ENCODE measurements at places on chromosomes 5 and 9.

- no peak for DNase-seq
Observed at GRCh38 chr9:592733-593132, 248.8 kb upstream of the DMRT1 start.

DNA sequence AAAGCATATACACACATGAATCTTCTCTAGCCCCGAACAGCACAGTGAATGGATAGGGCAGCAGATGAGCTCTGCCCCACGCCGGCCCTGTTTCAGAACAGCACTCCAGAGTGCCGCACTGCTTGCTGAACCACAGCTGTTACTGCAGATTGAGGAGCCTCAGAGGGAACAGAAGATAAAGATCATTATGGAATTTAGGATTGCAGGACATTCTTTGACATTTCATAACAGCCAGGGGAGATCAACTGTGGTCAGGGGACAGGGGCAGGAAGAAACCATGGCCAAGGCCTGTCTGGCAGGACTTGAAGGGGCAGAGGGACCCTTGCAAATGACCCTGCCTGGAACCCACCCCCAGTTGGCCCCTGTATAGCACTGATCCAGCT lies 20.6 kb downstream of the IRF1 start:
- DNase-seq, result peak; percentile 67

DNA sequence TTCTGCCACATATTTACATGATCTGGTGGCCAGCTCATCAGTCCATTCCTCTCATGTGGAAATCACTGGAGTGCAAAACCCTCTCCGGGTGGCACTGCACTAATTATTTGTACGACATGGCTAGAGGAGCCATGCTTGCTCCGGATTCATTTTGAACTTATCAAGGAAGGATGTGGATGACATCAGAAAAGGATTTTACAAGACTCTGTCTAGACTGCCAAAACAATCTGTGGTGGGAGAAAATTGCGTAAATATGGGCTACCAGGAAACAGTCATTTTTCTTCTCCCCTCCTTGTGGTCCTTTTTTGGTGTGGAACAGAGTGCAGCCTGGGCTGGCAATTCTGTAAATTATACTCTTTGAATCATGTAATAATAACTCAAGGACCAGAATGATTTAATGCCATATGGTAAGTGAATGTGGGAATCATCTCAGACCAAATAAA lies 123.4 kb upstream of the IFNE start:
- DNase-seq, result no peak

DNA sequence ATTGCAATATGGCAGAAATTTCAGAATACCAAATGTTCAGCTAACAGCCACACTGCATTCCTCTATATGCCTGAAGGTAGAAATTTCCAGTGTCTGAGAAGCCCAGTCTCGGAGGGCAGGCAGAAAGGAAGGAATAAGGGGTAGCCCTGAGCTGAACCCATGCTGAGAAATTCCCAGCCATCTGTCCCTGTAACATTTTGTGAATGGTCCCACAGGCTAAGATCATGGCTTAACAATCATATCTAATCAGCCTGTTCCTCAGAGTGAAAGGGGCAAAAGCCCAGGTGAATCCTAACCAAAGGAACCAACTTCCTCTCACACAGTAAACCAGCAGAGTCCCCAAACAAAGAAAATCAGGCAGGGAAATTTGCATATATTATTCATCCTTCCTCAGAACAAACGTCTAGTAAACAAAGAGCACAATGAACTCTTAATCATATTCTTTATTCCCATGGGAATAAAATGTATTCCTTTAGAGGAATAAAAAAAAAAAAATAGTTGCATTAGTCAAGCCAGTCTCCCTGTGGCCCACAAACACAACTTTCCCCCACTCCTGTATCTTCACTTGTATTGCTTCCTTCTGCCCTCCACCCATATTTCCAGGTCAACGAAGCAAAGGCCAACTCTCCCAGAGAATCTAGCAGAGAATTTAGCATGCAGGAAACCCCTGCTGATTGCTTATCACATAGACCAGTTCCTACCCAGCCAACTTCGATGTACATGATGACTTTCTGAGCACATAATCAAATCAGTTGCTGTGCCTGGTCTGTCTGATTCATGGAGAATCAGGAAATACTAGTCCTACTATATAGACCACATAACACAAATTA lies 257.6 kb downstream of the FAM114A2 start:
- DNase-seq, result no peak

- DNase-seq, result no peak
Observed at GRCh38 chr5:141869514-141869913, 8.7 kb downstream of the PCDH1 start.

DNA sequence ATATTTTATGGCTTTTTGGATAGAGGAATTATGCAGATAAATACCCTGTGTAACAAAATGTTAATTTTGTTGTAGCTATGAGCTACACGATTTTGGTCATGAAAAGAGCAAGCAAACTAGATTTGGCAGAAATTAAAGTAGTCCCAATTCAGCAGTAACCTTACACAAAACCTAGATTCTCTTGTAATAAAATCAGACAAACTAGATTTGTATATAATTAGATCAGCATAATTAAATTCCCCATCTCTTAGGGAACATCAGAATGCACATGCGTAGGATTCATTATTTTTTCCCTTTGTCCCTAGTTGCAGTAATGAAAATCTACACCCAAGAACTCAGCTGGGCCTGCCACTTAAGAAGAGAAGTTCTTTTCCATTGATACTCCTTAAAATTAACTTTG lies 1879.2 kb upstream of the CDH9 start:
- no peak for DNase-seq

DNA sequence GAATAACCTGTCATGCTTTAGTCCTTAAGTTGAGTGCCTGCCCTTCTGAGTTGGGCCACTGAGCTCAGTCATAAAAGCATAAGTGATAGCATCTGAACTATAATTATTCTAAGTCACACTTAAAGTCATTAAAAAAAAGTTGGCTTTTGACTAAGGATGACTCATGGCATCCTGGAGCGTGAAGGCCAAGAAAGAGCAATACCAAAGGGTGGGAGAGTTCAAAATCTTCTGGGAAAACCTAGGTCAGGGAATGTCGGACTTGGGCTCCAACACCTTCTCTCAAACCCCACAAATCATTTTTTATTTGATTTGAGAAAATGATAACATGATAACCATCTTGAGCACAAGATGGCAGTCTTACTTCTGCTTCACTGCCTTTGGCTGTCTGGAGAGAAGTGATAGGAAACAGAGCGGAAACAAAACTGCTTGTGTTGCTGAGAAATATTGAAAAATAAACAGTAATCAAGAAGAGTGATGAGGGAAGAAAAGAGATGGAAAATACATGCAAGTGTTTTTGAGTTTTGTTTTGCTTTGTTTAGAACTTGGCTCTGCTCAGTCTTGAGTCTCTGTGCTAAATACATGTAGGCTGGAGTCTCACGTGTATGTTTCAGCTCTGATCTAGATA lies 16.9 kb upstream of the NTRK2 start:
- DNase-seq, result no peak

DNA sequence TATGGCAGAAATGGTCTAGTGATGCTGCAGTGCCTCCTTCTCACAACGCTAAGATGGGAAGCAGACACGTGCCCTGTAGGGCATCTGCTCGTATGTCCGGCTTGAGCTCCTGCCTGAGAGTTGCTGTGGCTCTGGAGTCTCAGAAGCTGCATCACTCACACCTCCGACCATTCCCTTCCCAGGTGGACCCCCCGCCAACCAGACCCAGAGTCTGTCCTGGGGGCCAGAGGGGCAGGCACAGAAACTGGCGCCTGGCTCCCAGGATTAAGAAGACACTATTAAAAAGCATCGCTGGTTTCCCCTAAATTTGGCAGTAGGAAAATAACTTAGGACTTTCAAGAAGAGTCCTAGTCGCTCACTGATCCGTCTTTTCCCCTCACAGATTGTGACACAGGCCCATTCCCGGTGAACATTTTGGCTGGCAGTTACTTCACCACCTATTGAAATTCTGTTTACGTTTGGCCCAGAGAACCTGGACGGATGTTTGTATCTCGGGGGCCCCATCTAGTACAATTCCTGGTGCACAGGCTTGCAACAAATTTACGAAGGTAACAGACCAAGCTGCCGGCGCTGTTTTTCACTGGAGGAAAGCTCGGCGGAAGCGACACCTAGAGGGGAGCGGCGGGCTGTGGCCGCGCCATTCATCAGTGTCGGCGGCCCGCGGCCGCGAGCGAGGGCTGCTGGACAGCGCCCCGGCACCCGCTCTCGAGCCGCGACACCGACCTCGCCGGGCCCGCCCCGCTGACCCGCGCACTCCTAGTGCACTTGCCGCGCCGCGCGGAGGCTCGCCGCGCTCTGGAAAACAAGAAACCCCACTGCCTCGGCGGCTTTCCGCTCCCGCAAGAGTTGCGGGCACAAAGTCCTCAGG lies 1.6 kb downstream of the FSTL4 start:
- DNase-seq, result peak; percentile 95

- DNase-seq, result no peak
Observed at GRCh38 chr9:129208207-129209032, 30.4 kb upstream of the IER5L start.

GRCh38 chr5:132501961-132502931 lies 11.7 kb upstream of the IRF1 start:
- no peak for DNase-seq

- DNase-seq, result peak; percentile 96
Observed at GRCh38 chr9:121650217-121651007, 1.0 kb upstream of the DAB2IP start.

DNA sequence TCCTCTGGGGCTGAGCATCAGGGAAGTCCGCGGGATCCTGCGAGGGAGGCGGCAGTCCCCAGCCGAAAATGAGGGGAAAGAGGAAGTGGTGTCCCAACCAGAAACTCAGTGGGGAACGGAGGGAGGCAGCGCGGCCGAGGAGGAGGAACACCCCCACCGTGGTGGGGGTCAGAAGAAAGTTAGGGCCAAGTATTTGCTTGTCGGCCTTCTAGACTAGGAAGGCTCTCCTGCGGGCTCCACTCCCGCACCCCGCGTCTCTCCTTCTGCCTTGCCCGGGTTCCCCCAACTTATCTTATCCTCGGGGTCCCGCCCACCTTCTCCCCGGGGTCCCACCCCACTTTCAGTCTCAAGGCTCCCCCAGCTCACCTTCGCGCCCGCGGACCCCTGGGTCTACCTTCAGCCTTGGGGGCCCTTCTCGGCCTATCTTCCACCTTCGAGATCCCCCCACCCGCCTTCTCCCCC lies 557 bp upstream of the PHF2 start:
- peak; percentile 35 for DNase-seq

GRCh38 chr5:170896779-170897178 lies 35.0 kb downstream of the RANBP17 start:
- peak; percentile 28 for DNase-seq

DNA sequence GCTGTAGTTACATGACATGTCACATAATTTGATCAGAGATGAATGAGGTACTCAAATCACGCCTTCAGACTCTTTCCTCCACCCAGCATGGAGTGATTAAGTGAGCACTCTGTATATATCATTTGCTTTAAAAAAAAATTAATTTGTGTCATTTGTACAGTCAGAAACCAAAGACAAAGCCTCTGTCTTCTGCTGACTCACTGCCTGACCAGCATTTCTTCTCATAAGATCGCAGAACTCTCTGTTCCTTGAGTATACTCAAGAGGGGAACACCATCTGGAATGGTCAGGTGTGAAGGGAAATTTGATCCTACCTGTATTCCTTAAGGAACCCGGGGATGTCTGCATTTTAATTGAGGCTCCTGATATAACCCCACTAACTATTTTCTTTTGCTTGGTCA lies 254.4 kb downstream of the FAM114A2 start:
- DNase-seq, result no peak

- peak; percentile 55 for DNase-seq
Observed at GRCh38 chr9:127360829-127361228, 36.1 kb upstream of the SLC2A8 start.

- peak; percentile 91 for DNase-seq
Observed at GRCh38 chr9:127183814-127184582, 61.6 kb upstream of the ANGPTL2 start.

- DNase-seq, result peak; percentile 82
Observed at GRCh38 chr5:80408484-80409366, 861 bp downstream of the ZFYVE16 start.

GRCh38 chr5:90916947-90917800 lies 358.6 kb downstream of the ADGRV1 start:
- DNase-seq, result no peak

DNA sequence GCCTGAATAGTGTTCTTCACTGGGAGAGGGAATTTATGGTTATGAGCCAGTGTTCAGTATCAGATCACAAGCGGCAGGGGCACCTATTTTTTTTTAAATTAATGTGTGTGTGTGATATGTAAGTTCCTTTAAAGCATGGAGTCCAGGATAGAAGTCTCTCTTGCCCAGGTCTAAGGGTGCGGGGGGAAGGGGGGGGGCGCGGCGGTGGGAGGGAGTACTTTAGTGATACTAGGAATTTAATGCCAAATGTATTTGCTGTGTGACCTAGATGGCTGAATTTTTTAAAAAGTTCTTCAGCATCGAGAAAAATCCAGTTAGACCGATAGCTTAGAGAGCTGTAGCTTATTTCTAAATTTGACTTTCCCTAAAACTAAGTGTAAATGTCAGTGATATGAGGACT lies 1.5 kb upstream of the FCHO2 start:
- DNase-seq, result no peak

- no peak for DNase-seq
Observed at GRCh38 chr9:71655778-71656177, 112.5 kb downstream of the CEMIP2 start.

DNA sequence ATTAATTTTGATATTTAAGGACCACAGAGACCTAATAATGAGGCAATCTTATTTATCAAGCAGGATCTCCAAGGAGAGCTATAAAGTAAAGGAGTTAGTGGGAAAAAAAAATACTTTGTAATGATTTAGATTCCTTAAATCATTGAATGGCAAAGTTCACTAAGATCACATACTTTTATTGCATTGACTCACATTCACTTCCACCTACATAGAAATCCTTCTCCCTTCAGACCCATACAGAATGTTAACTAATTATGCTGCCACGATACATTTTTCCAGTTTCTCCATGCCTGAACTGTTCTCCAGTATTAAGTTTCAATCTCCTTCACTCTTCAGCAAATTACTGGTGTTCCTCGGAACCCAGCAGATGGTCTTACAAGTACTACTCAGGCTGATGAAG lies 388.7 kb downstream of the EFNA5 start:
- DNase-seq, result no peak

GRCh38 chr9:131447148-131447547 lies 53.3 kb downstream of the PRRC2B start:
- DNase-seq, result no peak

- peak; percentile 76 for DNase-seq
Observed at GRCh38 chr5:87120518-87121303, 147.0 kb upstream of the RASA1 start.
